ENCODE measurements at places on chromosomes 12 and 14.
A peak's percentile ranks its signal among the peaks of the same experiment; 100 is the strongest.

- no peak for DNase-seq
Measured at GRCh38 chr12:76432733-76433132, 84.5 kb upstream of the BBS10 start.

GRCh38 chr14:103108749-103109207 is 14.3 kb downstream of the EXOC3L4 start:
- DNase-seq: peak; percentile 56

GRCh38 chr12:116015525-116015924 is 262.0 kb downstream of the MED13L start:
- DNase-seq: peak; percentile 65

DNA sequence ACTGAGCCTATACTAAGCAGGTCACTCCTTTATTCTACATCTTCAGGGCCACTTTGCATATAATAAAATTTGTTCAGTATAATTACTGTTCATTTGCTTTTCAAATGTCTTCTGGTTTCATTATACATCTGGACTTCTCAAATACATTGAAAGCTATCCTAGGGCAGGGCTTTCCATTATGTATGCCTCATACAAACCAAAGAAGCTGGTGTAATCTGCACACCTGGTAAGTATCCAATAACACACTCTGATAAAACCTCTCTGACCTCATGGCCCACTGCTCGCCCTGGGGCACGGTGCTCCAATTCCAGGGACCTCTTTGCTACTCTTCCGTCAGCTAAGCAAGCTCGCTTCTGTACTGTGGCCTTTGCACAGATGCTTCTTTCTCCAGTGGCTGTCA is 21.9 kb upstream of the ISM2 start:
- no peak for DNase-seq

DNA sequence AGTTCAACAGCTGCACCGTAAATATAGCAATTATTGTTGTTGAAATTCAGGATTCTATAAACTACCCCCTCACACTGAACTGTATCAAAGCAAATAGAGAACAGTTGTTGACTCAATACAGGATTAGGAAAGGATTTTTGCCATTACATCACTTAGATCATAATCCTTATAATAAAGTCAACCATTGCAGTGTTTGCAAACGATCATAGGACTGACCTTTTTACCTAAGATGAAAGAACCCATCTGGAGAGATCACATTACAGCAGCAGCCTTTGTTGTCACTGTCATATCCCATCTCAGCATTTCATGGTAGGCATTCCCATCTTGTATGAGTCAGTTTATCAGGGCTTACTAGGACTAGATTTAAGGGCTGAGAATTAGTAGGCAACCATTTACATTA is 96.1 kb downstream of the IPO8 start:
- no peak for DNase-seq

- DNase-seq: no peak
Measured at GRCh38 chr12:126558810-126559209, 1493.6 kb downstream of the AACS start.

DNA sequence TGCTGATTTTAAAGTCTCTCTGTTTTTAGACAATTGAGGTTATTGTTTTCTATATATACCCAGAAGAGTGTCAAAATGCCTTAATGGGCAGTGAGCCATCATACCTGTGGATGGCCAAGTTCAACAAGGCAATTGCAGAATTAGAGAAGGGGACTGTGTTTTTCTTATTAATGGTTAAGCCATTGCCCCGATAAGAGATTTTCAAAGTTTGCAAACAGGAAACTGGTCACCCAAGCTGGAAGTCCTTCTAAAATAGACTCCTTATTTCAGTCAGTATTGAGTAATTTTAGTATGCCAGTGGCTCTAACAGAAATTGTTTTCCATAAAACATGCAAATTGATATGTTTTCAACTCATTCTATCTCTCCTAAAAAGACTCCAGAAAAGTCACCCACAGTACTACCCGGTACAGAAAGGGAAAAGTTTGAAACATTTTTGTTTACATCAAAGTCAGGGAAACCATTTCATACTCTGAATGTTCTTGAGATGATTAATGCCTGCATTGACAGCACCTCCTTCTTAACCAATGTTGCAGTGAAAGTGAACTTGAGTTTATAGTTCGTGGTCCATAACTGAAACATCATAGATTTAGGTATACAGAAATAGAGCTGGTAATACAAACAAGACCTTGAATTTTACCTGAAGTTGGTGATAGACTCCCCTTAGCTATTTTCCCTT is 191.1 kb downstream of the TMX1 start:
- DNase-seq: peak; percentile 51
